GM03348 (cell line): ENCODE measurements at places on chromosomes 7 and 10.

DNA sequence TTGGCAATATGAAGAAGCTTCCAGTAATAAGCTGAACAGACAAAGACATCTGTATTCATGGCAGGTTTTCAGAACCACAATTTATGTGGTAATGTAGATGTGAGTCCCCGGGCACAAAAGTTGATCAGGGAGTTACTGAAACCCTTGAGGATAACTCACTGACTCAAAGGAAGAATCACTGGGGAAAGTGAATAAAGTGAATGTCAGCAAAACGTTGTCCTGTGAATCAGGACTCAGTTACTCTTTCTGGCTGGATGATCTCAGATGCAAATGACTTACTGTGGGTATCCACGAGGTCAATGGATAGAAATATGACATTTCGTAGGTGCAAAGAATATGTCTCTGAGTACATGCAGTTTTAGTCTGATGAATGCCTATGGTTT is 172.8 kb upstream of the CTBP2 start:
- DNase-seq: no peak

DNA sequence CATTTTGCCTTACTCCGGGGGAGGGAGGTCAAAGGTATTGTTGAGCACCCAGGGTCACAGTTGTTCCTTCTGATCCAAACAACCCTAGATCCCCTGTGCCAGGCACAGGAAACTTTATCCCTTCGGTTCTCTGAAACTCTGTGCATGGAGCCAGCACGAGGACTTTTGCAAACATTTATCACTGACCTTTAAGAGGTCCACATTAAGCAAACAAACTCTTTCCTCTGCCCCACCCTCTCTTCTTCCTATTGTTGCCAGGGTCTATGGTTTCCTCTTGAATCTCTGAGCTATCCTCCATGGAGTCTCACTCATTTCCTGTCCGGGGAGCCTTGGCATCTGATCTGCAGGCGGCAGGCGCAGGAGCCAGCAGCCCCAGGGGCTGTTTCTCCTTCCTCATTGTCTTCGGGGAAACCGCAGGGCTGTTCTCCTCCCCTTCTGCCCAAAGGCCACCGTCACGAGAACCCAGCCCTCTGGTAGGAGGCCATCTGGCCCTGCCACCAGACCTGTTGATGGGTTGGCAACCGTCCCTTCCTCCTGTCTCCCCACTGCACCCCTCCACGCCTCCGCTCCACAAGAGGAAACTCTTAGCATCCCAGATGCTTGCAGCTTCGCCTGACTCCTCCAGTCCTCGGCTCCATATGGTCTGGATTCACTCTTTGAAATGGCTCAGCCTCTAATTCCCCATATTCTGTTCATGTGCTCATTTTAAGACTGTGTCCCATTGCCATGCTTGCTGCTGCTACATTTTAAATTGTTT is 327.3 kb upstream of the NRP1 start:
- DNase-seq: peak; percentile 90

DNA sequence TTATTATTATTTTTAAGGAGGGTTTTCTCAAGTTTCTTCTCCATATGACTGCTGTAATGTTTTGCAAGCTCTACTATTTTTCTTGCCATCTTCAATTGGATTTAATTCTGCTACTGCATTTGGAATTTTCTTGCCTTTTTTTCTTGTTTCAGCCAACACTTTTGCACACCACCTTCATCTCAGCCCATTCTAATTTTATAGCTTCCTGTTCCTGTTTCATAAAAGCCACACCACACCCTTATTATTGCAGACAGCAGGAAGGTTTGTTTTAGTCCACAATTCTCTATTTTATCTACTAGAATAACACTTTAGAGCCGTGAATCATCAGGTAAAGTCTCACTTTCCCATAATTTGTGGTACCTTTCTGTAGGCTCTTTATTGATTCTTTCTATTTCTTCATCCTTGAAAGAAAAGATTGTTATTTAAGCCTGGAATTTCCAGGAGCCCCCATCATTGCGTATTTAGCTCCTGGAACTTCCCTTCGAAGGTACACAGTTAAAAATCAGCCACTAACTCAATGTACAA is 209.3 kb upstream of the TBX20 start:
- no peak for DNase-seq

DNA sequence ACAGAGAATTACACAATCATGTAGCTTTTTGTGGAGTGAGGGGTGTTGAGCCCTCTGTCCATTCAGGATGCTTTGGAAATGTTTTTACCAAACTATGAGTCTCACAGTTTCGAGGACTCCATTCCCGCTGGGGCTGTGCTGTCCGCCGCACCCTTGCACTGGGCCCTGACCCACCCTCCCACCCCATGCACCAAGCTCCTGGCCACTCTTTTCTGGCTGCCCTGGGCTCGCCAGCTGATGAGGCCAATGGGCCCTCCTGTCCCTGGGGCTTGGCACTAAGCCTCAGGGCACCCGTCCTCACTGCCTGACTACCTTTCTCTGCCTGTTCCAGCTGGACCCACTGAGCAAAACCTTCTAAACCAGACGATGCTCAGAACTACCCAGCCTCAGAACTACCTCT is 332.1 kb downstream of the PTPRN2 start:
- no peak for DNase-seq

DNA sequence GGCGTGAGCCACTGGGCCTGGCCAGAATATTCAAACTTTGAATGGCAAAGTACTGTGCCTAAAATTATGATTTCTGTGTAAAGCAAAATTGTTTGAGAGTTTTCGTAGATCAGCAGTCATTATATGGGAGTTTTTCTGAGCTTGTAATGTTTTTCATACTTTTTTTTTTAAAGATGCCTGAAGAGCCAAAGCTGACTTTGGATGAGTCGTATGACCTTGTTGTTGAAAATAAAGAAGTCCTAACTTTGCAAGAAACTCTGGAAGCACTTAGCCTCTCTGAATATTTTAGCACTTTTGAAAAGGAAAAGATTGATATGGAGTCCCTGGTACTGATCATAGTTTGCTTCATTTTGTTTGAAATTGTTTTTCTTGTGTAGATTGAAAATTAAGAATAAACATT is 26.7 kb downstream of the SEC23IP start:
- no peak for DNase-seq

DNA sequence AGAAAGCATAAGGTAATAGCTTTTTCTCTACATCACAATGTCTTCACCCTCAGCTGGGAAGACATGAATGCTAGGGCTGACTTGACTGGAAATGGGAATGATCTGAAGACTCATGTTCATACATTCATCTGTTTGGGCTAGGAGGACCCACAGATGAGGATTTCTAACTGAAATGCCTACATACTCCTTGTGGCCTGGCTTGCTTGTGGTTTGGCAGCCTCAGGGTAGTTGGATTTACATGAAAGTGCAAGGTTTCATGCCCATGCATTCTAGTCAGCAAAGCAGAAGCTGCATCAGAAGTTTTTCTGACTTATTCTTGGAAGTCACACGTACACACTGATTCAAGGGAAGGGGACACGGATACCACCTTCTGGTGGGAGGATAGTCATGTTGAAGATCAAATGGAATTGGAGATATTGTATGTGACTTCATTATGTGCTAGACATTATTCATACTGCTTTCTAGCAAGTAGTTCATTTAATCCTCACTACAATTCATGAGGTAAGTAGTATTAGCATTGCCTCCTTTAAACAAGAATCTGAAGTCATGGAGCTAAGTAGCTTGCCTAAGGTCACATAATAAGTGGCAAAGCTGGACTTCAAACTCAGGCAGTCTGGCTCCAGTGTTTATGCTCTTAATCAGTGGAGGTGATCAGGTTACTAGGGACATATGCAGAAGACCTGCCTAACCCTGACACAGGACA is 957.0 kb downstream of the LRMDA start:
- DNase-seq: peak; percentile 19

DNA sequence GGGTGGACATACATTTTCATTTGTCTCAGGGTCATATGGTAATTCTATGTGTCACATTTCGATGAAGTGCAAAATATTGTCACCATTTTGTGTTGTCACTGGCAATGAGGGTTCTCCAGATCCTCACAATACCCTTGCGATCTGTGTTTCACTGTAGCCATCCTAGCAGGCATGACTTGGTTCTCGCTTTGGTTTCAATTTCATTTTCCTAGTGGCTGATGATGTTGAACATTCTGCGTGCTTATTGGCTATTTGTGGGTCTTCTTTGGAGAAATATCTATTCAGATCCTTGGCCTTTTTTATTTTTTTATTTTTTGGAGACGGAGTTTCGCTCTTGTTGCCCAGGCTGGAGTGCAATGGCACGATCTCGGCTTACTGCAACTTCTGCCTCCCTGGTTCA is 24.8 kb upstream of the MNX1 start:
- no peak for DNase-seq
